ENCODE measurements at places on chromosomes 5 and 9. TPM values are rescaled to one million over a fixed set of nuclear protein-coding genes. Genes with fewer than 3 reads are reported as not detected.

DNA sequence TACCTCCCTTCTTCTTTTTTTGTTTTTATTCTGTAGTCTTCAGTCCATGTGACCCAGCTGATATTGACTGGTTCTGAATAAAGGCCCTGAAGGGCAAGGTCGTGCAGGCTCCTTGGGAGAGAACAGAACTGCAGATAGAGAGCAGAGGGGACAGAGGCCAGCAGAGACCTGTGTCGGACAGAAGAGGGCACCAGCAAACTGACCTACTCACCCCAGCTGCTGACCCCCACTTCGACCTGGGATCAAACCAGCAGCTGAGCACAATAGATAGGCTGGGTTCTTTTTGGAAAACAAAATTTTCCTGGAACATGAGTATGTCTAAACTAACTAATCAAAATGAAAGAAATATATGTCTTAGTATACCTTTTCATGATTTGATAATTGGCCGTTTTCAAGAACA lies 695.1 kb downstream of the NR2F1-AS1 start:
- DNase-seq = no peak

DNA sequence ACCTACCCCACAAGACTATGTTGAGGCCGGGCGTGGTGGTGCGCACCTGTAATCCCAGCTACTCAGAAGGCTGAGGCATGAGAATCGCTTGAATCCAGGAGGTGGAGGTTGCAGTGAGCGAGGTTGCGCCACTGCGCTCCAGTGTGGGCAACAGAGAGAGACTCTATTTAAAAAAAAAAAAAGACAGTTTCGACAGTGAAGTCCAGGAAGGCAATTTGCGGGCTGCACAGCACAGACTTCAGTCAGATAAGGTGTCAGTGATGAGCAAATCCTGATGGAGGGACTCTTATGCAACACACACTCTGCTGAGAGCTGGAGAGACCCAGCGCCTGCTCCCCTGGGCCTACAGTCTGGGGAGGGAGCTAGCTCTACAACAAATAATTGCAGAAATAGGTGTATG lies 14.2 kb downstream of the CCNJL start:
- DNase-seq = no peak

DNA sequence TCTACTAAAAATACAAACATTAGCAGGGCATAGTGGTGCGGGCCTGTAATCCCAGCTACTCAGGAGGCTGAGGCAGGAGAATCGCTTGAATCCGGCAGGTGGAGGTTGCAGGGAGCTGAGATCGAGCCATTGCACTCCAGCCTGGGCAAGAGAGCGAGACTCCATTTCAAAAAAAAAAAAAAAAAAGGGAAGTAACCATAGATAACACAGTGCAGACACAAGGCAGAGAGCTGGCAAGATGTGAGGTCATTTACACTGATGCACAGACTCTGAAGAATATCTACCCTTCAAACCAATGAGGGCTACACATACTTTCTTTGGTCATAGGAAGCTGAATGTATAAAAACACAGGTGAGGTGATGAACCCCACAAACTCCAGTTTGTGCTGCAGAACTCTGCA lies 131.9 kb downstream of the DCP2 start:
- DNase-seq = no peak

DNA sequence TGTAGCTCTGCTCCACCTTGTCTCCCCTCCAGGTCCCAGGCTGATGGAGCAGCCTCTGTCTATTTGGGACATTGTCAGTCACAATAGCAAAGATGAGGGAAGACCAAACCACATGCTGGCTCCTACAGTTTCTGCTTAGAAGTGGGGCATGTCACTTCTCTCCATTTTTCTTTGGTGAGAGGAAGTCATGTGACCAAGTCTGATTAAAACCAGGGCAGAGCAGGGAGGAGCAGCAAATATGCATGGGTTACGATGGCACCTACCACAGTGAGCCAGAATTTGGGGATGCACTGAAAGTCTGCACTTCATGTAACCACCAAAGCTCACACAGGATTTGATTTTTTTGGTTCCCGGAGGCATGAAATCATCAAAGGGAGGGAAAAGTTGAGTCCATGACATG lies 234.6 kb downstream of the CDK5RAP2 start:
- DNase-seq = no peak

- peak; percentile 63 for DNase-seq
These were observed 4.6 kb upstream of the SLC25A48 start for GRCh38 chr5:135829681-135830383.

DNA sequence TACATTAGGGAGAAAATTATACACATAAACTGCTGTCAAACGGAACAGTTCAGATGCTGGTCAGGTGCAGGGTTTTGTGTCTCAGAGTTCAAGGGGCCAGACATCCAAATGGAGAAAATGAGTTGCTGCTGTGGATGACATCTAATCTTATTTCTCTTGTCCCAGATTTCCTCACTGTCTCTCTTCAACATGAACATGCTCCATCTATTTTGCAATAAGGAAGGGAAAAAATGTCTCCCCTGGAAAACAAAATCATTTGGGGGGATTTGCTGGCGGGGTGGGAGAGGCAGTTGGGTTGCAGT lies 51.2 kb downstream of the SHB start:
- no peak for DNase-seq

DNA sequence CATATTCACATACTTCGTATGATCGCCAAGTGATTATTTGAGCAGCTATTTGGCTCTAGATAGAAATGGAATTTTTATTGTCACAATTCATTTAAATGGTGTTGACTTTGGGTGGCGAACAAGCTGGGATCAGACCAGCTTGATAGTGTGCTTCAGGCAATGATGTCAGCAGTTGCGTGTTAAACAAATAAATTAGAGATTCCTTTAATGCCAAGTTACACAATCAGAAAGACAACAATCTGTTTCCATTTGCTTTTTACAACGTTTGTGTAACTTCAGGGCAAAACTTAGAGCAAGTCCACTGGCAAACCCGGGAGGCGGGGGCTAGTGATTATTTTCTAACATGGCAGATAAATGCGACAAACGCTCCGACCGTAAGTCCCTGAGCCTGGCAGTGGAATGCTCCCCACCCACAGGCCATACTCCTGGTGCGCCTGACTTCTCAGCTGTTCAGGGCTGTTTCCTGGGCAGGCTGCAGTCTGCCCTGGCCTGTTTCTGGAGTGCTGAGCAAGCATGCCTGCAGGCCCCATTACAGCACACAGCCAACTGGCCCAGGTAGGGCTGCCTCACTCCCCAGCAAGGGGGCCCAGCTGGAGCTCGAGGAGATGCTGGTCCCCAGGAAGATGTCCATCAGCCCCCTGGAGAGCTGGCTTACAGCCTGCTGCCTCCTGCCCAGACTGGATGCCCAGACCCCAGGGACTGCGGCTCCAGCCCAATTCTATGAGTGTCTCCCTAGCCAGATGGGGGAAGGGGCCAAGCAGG lies 88.7 kb downstream of the BASP1 start:
- DNase-seq = no peak

GRCh38 chr9:126147936-126148870 lies 178.4 kb upstream of the MVB12B start:
- no peak for DNase-seq

- DNase-seq = no peak
These were observed 284.9 kb downstream of the TMEM38B start for GRCh38 chr9:105979290-105979689.

DNA sequence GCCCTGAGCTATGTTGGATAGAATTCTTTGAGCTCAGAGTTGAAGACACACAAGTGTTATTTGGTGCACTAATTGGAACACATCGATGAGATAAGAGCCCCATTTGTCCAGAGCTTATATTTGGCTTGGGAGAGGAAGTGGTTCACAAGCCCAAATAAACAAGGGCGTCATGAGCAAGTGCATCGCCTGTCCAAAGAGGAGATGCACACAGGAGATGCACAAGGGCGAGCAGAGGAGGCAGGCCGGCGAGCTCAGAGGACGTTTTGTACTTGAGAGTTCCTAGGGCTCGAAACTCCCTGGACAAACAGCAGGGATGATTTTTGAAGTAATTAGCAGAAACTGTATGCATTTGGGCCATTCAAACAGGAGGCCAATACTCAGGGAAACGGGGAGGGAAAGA lies 212.8 kb upstream of the IRX1 start:
- DNase-seq = no peak

- no peak for DNase-seq
These were observed 49.8 kb upstream of the ANGPTL2 start for GRCh38 chr9:127172066-127172707.

DNA sequence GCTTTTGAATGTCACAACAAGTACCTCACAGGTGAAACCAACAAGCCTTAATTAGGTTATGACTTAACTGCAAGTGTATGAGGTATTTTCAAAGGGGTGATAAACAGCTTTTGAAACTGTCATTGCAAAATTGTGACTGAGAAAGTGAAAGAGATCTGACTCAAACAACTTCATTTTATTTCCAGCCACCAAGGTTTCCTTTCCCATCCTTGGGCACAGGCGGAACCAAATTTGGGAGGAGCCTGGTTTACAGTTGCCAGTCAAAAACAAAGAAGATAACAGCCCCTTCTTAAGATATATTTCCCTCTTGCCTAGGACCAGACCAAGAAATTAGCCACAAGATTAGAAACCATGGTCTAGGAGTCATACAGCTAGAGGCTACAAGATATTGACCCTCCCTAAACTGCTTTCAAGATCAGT lies 417.1 kb downstream of the CSNK1G3 start:
- DNase-seq = no peak

DNA sequence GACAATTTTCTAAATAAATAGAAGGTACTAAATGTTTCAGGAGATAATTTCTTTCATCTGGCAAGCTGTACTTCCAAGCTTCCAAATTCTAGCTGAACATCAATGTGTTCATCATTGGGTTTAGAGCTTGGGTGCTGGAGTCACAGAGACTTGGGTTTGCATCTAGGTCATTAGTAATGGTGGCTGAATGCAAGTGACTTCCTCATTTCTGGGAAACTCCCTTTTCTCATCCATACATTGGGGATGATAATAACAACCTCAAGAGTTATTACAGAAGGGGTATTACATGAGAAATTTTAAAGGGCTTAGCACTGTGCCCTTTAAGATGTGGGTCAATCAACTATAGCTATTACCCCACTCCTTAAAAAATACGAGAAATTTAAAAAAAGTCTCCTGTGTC lies 41.1 kb upstream of the KLF4 start:
- DNase-seq = no peak

- DNase-seq = no peak
These were observed 20.1 kb upstream of the LRRC14B start for GRCh38 chr5:170971-171800.

- DNase-seq = no peak
These were observed 231.9 kb downstream of the ADAMTSL1 start for GRCh38 chr9:18705796-18706392.

DNA sequence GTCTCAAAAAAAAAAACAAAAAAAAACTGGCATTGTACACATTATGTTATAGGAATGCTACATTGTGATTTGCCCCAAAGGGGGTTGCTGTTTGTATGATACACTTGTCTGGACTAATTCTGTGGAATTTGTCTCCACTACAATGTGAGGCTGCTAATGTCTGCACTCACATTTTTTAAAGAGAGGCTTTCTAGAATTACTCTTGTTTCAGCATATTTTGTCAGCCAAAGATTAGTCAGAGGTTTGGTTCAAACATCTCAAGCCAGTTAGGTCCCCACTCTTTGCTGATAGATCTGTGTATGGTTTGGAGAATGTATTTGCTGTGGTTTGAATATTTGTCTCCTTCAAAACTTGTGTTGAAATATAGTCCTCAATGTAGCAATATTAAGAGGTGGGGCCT lies 59.3 kb upstream of the ZNF169 start:
- no peak for DNase-seq

DNA sequence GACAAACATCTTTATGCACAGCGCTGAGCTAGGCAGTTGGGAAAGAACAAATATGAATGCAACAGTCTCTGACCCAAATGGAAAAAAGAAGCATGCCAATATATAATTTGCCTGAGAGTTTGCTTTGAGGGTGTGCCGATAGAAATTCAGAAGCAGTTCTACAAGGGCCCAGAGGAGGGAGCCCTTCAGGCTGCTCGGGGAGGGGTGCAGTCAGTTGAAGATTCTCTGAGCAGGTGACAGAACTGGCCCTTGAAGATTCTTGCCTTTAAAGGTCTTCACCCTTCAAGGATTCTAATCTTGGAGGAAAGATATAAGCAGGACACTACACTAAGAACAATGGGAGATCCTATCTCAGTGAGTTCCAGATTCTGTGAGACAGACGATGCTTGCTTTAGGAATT lies 3.7 kb upstream of the PAPPA start:
- peak; percentile 22 for DNase-seq

DNA sequence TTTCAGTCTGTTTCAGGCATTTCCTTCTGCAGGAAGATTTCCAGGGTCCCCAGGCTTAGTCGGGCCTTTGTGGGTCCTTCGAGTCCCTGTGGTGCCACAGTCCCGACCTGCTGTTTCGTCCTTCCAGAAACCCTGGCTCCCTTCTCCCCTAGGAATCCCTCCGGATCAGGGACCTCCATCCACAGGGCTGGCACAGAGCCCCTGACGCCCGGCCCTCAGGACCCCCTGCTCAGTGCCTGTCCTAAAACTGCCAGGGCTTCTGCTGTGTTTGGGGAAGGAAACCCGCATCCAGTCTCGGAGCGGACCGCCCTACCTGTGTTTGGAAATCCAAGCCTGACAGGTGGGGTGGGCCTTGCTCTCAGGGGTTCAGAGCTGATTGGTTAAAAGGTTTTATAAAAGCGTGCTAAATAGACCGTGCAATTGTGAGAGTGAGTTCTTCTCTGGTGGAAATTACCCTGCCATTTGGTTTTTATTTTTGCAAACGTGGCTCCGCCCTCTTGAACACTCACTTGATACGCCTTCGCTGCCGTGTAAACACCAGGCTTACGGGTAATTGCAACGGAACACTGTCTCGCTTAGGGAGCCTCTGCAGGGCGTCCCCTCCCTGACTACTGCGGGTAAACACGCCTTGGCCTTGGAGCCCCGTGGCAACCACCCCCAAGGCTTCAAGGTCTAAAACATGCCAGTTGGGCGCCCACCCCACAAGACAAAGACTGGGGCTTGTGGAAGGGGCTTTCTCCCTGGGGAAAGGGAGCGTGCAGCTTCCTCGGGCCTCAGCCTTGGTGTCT lies 121.2 kb downstream of the PHF2 start:
- DNase-seq = no peak

- DNase-seq = no peak
These were observed 45.3 kb downstream of the STOM start for GRCh38 chr9:121324755-121325154.

GRCh38 chr9:37927601-37928551 lies 23.9 kb upstream of the SLC25A51 start:
- DNase-seq = no peak

DNA sequence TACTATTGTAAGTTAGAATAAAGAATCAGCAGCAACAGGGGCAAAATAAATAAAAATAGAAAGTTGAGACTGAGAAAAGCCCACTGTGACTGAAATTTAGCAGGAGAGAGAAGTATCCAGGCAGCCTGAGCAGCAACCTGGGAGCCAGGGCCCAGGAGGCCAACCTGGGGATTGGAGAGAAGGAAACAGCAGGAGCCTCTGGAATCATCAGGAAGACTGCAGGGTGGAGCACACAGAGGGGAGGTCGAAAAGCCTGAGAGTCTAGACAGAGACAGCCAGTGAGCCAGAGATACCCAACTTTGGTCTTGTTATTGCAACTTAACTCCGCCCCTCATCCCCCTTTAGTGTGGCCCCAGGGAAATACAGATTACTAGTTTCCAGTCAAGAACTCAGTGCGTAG lies 98.6 kb downstream of the SLC1A3 start:
- DNase-seq = no peak

SOX30 gene
- total RNA-seq = 0.27 TPM

GPR150 gene
- total RNA-seq = not detected

SLC46A2 gene
- total RNA-seq = not detected

GRM6 gene
- not detected for total RNA-seq

PCDHA9 gene
- total RNA-seq = not detected

SHOC1 gene
- 1.1 TPM for total RNA-seq

CDHR2 gene
- 0.10 TPM for total RNA-seq

SPINK7 gene
- total RNA-seq = not detected

IRX1 gene
- not detected for total RNA-seq
